ENCODE measurements at places on chromosomes 4 and X.

GRCh38 chr4:150799207-150799606 is 215.9 kb downstream of the LRBA start:
- no peak for DNase-seq

DNA sequence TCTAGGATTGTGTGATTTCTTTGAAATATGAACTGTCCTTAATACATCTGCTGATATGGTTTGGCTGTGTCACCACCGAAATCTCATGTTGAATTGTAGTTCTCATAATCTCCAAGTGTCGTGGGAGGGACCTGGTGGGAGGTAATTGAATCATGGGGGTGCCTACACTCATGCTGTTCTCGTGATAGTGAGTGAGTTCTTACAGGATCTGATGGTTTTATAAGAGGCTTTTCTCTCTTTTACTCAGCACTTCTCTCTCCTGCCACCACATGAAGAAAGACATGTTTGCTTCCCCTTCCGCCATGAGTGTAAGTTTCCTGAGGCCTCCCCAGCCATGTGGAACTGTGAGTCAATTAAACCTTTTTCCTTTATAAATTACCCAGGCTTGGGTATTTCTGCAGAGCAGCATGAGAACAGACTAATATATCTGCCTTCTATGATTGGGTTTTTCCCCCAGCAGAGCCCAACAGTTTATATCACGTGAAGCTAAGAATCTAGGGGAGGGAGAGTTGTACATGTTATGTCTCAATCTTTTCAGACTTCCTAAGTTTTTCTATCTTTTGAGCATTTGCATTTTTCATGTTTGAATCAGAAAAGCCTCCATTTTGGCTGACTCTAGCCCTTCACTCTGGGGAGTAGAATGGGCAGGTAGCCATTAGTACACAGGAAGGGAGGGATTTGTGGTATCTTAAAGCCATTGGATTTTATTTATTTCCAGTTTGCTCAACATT is 58.9 kb downstream of the PLAC1 start:
- no peak for DNase-seq

DNA sequence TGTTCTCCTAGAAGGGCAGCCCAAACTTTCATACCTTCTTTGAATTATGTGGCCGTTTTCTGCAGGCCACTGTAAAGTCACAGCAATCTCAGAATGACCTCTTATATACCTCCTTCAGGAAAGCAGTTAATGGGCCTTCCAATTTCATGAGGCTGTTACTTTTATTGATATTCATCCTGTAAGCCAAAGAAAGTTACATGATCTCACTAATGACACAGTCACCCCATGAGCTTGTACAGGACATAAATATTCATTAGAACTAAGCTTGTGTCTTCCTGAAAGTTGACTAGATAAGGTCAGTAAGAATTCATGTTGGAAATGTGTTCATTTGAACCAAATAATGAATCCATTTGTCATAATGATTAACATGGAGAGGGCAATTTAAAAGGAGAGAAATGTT is 283.1 kb upstream of the NWD2 start:
- DNase-seq: no peak

DNA sequence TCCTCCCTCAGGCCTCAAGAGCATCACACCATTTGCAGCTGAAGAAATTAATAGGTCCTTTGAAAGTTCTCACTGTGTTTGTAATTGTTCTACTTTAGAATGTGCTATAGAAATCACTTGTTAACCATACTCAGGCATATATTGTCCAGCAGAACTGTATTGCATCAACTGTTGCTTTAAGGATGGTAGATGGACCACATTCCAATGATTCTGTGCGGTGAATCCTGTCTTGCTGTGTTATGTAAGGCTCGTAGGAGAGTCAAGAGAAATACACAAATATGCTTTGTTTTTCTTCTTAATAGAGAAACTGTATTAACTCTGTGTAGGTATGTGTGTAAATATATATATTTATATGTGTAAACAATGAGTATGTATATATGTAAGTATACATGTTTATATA is 6.3 kb upstream of the ADGRA3 start:
- no peak for DNase-seq

- DNase-seq: no peak
Observed at GRCh38 chr4:125758438-125758837, 443.7 kb downstream of the FAT4 start.

DNA sequence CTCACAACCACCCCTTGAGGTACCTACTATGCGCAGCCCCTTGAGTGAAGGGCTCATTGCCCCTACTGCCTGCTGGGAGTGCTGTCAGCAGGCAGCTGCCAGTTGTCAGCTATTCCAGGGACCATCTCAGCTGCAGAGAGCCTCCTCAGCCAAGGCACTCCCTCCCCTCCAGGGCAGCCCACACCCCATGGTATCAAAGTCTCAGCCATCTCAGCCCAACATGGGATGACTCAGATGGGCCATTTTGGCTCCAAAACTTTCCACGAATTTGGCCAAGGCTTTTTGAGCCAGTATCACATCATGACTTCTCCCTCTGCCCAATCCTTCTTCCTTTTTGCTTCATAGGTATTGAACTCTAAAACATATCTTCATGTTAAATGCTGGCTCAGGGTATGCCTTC is 61.4 kb upstream of the MAP3K15 start:
- no peak for DNase-seq

DNA sequence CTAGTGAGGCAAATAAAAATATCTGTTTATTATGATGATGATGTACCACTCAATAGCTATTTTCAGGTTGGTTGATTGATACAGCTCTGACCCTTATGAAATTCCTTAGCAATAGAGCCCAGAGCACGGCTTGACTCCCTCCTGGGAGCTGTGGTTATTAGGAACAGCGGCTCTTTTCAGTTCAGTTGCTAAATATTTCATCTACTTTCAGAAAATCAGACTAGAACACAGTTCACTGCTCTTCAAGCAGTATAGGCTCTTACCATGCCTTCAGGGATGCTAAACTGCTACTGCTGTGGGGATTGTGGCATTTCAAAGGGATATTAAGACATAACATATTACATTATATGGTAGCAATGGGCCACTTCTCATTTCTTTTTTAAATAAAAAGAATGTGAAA is 218.8 kb downstream of the SNCA start:
- no peak for DNase-seq

GRCh38 chrX:3763111-3763510 is 49.7 kb upstream of the PRKX start:
- DNase-seq: no peak

GRCh38 chr4:139848028-139848427 is 182.4 kb downstream of the MGST2 start:
- no peak for DNase-seq

GRCh38 chr4:8439914-8440491 is 520 bp downstream of the ACOX3 start:
- no peak for DNase-seq

- no peak for DNase-seq
Observed at GRCh38 chr4:152486429-152487389, 49.2 kb downstream of the FBXW7 start.

DNA sequence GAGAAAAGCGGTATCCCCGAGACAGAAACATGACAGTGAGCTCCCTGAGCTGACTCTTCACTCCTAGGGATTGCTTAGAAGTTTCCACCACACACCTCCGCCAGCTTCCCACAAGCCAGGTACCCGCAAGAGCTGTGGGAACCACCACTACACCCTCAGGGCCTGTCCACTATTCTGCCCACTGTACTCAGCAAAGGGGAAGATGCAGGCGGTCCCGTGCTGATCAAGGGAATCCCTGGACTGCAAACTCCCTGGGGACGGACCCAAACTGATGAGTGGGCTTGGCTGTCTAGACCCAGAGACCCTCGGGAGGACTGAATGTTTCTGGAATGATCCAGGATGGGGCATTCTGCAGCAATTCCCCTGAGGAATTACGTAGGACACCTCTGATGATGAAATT is 30.2 kb downstream of the REELD1 start:
- no peak for DNase-seq

DNA sequence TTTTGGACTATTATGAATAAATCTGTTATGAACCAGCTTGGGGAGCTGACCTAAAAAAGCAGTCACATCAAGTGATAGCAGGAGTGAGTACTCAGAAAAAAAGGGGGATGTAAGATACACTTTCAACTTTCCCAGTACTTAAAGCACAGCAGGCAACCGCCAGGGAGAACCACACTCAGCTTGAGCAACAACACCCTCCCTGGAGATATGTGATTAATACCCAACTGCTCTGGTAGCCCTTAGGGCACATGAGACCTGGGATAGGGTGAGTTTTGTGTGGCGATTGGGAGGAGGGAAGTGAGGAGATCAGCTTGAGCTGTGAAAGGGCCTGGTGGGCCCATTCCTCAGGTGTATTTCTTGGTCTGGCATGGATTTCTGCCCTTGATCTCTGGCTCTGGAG is 220.3 kb upstream of the SFRP2 start:
- no peak for DNase-seq

GRCh38 chr4:7679406-7680040 is 244.8 kb upstream of the PSAPL1 start:
- no peak for DNase-seq

DNA sequence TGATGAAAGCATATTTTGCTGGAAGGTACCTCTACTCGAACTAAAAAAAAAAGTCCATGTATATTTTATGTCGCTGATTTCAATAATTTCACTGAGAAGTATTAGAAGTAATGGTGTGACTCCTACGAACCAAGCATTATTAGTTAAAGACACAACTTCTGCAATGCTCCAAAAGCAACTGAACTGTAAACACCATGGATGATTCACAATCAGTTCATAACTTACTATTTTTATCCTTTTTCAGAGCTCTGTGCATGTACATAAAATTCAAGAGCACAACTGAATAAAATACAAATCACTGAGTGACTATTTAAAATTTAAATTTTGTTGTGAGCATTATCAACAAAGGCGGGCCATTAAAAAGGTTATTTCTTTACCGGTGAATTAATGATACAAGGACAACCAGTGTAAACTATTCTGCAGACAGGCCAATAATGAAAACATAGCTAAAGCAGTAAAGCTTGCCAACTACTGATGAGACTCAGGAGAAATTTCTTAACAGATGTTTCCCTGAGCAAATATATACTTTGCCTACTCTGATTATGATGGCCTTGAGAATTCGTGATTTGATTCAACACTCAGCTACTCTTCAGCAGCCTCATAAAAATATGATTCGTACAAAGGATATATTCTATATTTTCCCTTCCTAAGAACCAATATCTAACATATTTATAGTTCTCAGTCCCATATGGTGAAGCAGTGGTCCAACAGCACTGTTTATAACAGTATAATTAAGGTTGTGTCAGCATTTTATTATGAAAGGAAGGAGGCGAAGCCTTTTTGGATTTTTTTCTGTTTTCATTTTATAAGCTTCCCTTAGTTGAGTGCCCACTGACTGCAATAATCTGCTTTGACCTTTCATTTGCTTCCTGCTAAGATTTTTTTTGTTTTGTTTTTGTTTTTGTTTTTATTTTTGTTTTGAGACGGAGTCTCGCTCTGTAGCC is 62.8 kb upstream of the NEIL3 start:
- DNase-seq: no peak

- DNase-seq: no peak
Observed at GRCh38 chr4:92514627-92515026, 210.9 kb downstream of the GRID2 start.

DNA sequence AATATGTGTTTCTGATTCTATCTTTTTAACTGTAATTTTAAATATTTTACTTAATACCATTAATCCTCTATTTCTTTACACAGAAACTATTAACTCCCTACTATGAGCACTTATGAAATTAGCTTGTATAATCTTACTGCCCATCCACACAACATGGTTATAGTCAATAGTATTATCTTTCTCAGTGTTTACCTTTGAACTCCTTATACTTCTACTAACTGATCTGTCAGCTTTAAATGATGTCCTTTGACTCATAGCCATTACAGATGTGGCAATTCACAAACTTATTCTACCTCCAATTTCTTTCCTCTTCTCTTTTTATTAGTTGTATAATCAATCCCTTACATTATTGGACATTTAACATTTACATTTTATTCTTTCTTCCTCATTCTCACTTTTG is 5.5 kb downstream of the SEC31A start:
- DNase-seq: no peak

DNA sequence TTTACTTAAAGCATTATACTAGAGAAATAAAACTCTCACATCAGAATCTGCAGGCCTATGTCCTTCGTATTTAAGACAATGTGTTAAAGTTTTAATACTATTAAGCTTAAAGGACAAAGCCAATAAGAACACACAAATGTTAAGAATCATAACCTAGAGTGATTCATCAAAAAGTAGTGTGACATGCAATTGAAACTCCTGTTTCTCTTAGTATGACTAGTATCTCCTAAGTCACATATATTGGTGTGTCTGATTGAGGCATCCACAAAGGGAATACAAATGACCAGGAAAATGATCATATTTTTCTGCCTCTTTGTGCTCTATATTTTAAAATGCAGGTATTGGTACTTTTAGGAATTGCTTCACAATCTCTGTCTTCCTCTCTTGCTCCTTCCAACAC is 23.8 kb downstream of the GPRASP3 start:
- DNase-seq: no peak

DNA sequence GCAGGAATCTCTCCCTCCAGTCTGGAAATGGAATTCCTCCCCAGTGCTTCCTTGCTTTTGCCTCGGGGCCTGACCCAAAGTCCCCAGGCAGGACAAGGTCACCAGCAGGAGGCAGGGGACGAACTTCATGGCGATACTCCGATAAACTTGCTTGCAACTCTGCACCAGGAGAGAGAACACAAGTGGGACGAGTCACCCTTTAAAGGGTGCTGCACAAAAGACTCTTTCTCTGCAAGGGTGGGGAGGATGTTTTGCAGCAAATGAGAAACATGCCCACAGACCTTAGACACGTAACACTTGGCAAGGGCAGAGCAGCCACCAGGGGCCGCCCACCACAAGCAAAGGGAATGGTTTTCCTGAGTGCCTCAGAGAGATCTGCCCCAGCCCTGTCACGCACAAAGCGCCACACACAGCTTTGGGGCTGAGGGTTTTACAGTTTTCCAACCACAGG is at the start of gene FGFBP2:
Gene FGFBP2 (minus strand): TSS at position 175 of the 451 bp plus-strand sequence. CDS start 46 bp downstream, at position 129.
- no peak for DNase-seq

DNA sequence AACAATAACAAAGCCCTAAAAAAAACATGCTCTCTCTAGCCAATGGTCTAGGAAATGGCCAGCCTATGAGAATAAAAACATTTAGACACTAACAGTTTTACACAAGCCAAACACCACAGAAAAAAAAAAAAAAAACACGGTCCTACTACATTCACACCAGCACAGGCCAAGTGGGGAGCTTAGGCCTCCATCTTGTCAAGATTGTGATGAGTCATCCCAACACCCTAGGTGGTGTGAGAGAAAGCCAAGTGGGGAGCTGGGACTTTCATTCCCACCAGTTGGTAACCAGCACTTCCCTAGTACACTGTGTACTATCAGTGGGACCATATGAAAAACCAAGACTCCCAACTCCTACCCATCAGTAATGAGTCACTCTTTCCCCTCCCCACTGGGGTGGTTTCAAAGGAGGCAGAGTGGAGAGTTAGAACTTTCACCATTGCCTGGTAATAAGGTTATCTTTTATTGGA is 95.6 kb downstream of the ADAMTS3 start:
- DNase-seq: no peak

DNA sequence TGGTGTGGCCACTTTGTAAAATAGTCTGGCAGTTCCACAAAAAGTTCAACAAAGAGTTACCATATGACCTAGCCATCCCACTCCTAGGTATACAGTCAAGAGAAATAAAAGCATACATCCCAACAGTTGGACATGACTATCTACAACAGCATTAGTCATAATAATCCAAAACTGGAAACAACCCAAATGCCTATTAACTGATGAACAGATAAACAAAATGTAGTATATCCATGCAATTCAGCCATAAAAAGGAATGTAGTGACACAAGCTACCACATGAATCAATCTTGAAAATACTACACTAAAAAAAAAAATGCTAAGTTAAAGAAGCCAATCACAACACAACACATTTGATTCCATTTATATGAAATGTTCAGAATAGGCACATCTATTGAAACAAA is 16.1 kb downstream of the MED14 start:
- no peak for DNase-seq

Measured in T-helper 1 cell (primary cell).